ENCODE measurements at places on chromosomes 11 and 22.
A peak's percentile ranks its signal among the peaks of the same experiment; 100 is the strongest.

- no peaks in the 10 kb centered on the region for H3K36me3 ChIP-seq
- no peaks in the 10 kb centered on the region for H3K4me1 ChIP-seq
- H3K27me3 ChIP-seq = no peaks in the 10 kb centered on the region
- no peak overlapping the region for H3K4me3 ChIP-seq
- DNase-seq = peak; percentile 41
These were observed 437.3 kb upstream of the CADM1 start for GRCh38 chr11:115941481-115941993.

DNA sequence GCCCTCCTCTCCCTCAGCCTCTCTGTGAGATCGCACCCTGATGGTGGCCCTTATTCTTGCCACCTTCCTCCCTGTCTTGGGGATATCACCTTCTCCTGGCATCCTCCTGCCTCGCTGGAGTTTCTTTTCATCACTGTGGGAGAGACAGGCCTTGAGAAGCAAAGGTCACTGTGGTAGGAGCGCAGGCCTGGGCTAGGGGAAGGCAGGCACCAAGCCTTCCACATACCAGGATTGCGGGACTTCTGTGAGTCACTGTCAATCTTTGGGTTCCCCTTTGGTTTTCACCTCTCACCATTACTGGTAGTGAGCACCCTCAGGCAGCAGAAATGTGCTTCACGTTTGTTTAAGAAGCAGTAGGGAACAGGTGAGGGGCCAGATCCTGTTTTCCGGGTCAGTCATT is 31.2 kb upstream of the B3GAT1 start:
- peaks cover 52% of the 10 kb centered on the region for H3K27me3 ChIP-seq
- no peak for DNase-seq
- H3K36me3 ChIP-seq = no peaks in the 10 kb centered on the region

GRCh38 chr22:35517769-35518530 is 22.7 kb upstream of the RASD2 start:
- H3K27ac ChIP-seq = no peak overlapping the region
- peaks cover 8% of the 10 kb centered on the region for H3K4me1 ChIP-seq
- no peak overlapping the region for H3K4me3 ChIP-seq
- H3K27me3 ChIP-seq = peaks cover 29% of the 10 kb centered on the region
- H3K36me3 ChIP-seq = no peaks in the 10 kb centered on the region

DNA sequence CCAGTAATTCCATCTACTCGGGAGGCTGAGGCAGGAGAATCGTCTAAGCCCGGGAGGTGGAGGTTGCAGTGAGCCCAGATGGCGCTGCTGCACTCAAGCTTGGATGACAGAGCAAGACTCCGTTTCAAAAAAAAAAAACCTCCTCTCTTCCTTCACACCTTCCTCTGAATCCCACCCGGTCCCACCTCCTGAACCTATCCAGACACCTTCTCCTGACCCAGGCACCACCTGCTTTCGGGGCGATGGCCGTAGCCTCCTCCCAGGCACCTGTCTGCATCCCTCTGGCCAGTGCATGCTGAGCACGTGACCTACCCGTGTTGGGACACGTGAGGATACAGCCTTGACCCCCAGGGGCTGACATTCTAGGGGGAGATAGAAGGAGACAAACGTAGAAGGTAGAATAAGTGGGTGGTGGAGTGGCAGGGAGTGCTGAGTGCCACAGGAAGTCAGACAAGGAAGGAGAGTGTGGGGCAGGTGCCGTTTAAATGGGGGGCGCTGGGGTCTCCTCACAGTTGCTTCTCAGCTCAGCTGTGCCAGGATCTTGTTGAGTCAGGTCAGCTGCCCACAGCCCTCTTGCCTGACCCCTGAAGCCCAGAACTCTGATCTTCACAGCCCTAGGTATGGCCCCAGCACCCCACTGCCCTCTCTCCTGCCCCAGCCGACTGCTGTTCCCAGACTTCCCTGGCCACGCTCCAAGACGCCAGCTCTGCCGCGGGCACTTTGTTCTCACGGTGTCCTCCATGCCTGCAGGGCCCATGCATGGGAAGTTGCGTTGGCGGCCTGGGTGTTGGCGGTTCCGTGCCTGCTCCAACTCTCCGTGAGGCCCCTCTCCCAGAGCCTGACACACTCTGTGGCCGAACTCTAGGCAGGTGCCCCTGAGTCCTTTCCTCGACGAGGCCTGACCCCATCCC is 1.2 kb upstream of the MIOX start:
- H3K36me3 ChIP-seq = no peaks in the 10 kb centered on the region
- no peaks in the 10 kb centered on the region for H3K27me3 ChIP-seq
- no peak overlapping the region for H3K27ac ChIP-seq

DNA sequence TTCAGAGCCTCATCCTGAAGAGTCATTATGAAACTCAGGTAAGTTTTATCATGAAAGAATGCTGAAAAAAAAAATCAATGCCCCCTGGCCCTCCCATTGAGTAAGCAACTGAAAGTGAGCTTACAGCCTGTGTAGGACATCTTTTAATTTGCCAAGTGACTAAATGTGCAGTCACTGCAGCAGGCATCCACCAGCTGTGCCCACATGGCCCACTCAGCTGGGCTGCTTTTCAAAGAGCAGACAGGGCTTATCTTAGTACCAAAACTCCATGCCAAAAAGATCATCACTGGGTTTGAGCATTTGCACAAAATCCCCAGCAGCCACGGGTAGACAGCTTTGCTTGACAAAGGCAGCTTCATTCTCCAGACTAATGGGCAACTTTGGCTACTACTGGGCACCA is 709.7 kb downstream of the NTM start:
- H3K27ac ChIP-seq = no peak overlapping the region
- no peak for DNase-seq
- no peaks in the 10 kb centered on the region for H3K27me3 ChIP-seq
- H3K4me1 ChIP-seq = no peaks in the 10 kb centered on the region

- H3K4me3 ChIP-seq = no peak overlapping the region
- no peak for DNase-seq
- no peaks in the 10 kb centered on the region for H3K4me1 ChIP-seq
- H3K36me3 ChIP-seq = peaks cover 48% of the 10 kb centered on the region
- no peak overlapping the region for H3K27ac ChIP-seq
These were observed 7.5 kb upstream of the C11orf65 start for GRCh38 chr11:108474664-108475463.

DNA sequence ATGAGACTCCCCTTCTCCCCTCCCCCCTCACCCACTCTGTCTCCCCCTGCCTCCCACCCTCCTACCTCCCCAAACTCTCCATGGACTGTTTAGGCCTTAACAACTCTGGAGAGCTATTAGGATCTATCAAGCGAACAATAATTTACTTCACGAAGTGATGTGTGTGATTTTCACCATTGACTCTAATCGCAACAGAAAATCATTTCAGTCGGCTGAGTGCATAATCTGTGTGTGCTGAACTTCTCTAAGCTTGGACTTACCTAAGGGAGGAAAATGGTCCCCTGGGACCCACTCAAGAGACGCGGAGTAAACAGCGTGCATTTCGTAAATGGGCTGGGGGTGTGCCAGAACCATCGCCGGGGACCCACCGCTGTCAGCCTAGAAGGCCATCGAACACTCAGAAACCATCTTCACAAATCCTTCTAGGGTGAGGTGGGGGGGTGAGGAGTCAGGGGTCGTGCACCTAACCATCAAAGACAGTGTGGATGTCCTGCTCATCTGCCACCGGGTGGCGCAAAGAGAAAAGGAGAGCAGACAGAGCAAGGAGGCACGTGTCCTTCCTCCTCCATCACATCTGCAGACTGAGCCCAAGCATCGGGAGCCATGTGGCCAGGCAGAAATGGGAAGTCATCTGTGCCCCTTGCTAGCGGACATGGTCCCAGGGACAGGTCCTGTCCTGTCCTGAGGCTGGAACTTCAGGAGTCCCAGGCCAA is 62.1 kb upstream of the NUP50 start:
- H3K36me3 ChIP-seq = no peaks in the 10 kb centered on the region
- DNase-seq = peak; percentile 44
- no peaks in the 10 kb centered on the region for H3K4me1 ChIP-seq
- H3K27ac ChIP-seq = no peak overlapping the region
- H3K4me3 ChIP-seq = no peak overlapping the region

GRCh38 chr22:33389936-33390335 is 331.8 kb upstream of the SYN3 start:
- no peak overlapping the region for H3K4me3 ChIP-seq
- H3K36me3 ChIP-seq = no peaks in the 10 kb centered on the region
- no peak for DNase-seq
- no peaks in the 10 kb centered on the region for H3K27me3 ChIP-seq
- no peak overlapping the region for H3K27ac ChIP-seq
